ENCODE measurements at places on chromosomes 7 and 10. TPM values are rescaled to one million over a fixed set of nuclear protein-coding genes. Genes with fewer than 3 reads are reported as not detected.

The TRPV5 gene
- not detected for total RNA-seq

The CCDC172 gene
- total RNA-seq = not detected

The POLR2J2 gene
- 2.5 TPM for total RNA-seq

The CRHR2 gene
- not detected for total RNA-seq

The ZNF485 gene
- total RNA-seq = 3.3 TPM

The ARID5B gene
- 105 TPM for total RNA-seq

The MUC12 gene
- total RNA-seq = 0.87 TPM

The NODAL gene
- total RNA-seq = not detected

The FBXW4 gene
- 40.9 TPM for total RNA-seq

The SLC29A4 gene
- 1.7 TPM for total RNA-seq

The ASB4 gene
- not detected for total RNA-seq

The TMEM213 gene
- not detected for total RNA-seq

The ASZ1 gene
- not detected for total RNA-seq

The EVX1 gene
- total RNA-seq = not detected

The OR2A5 gene
- not detected for total RNA-seq

The HOGA1 gene
- 3.3 TPM for total RNA-seq

The PRSS37 gene
- total RNA-seq = not detected

The PRDX3 gene
- 191 TPM for total RNA-seq

The NPC1L1 gene
- 0.17 TPM for total RNA-seq

The CNPY1 gene
- not detected for total RNA-seq

The PDCD4 gene
- total RNA-seq = 94.7 TPM
